ENCODE measurements at places on chromosomes 1 and 21.
A peak's percentile ranks its signal among the peaks of the same experiment; 100 is the strongest.

GRCh38 chr1:85295654-85296053 lies 19.2 kb upstream of the BCL10 start:
- DNase-seq: no peak

GRCh38 chr1:4319496-4319895 lies 334.9 kb upstream of the AJAP1 start:
- no peak for DNase-seq

- no peak for DNase-seq
These were observed 911 bp downstream of the GNB1 start for GRCh38 chr1:1889847-1890505.

GRCh38 chr1:201173736-201174135 lies 16.9 kb upstream of the IGFN1 start:
- no peak for DNase-seq

GRCh38 chr1:44775930-44776729 lies 790 bp downstream of the RPS8 start:
- no peak for DNase-seq

- DNase-seq: no peak
These were observed 48.0 kb upstream of the WDR26 start for GRCh38 chr1:224482619-224483018.

GRCh38 chr1:147808025-147808424 lies 47.6 kb upstream of the GJA5 start:
- no peak for DNase-seq

GRCh38 chr1:27071049-27071416 lies 58.4 kb upstream of the TENT5B start:
- DNase-seq: no peak

- peak; percentile 62 for DNase-seq
These were observed 94.4 kb downstream of the ITPKB start for GRCh38 chr1:226644541-226645176.

DNA sequence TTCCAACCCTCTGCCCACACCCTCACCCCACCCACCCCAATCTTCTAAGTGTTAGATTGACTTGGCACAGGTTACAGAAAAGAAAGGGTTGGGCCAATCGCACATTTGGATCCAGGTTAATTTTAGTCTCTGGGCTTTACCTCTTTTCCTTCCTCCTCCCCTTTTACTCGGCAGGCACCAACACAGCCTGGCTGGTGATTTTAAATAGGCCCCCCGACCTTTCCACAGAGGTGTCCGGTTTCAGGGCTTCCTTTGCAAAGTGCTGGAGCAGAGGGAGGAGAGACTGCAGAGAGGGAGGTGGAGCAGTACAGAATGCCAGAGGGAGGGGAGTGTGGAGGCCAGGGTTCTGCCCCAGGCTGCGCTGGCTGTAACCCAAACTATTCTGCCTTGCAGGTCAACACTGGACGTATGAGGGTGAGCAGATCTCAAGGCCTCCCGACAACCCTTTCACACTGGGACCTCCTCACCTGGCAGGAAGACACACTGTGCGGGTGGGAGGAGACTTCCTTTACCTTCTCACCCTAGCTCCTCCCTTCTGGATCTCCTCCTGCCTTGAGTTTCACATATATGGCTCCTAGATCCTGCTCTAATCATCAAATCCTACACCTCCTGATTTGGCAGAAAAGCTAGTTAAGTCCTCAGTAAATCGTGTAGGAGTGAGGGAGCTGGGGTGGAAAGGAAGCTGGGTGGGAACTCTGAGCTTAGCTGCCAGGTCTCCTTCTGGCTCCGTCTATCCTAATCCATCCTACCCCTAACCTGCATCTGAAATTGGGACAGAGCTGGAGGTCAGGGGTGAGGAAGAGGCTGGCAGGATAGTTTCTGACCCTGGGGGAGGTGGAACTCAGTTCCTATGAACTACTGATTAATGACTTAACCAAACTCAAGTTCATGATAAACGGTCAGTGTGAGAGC lies 2.4 kb downstream of the CA14 start:
- DNase-seq: peak; percentile 63

DNA sequence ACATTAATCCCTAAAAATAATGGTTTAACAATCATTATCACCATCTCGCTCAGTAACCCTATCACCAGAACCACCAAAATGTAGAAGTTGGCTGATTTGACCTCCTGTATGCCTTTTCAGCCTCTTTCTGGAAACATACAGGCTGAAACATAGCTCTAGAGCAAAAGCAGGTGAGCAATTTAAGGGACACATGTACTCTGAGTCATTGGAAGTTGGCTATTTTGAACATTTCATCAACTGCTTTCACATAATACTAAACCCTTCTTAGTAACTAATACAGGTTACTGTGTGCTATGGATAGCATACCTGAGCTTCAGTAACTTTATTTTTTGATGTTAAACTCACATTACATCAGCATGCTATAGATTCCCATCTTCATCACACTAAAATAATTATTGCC lies 19.8 kb upstream of the DDAH1 start:
- DNase-seq: no peak

- DNase-seq: no peak
These were observed 16.5 kb downstream of the MYBPH start for GRCh38 chr1:203158960-203159665.

DNA sequence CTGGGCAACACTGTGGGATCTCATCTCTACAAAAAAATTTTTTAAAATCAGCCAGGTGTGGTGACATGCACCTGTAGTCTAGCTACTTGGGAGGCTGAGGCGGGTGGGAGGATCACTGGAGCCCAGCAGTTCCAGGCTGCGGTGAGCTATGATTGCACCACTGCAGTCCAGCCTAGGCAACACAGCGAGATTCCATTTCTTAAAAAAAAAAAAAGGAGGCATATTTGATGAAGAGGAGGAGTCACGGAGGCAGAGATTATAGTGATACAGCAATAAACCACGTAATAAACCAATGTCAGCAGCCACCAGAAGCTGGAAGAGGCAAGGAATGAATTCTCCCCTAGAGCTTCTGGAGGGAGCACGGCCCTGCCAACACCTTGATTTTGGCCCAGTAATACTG lies 4.0 kb downstream of the LIX1L start:
- no peak for DNase-seq

GRCh38 chr1:237041795-237042525 lies at the start of gene RYR2:
RYR2 (plus strand) TSS chr1:237042184; CDS start chr1:237042522, 338 bp downstream.
- DNase-seq: no peak

GRCh38 chr1:169259816-169260215 lies 107.8 kb downstream of the NME7 start:
- DNase-seq: no peak

- no peak for DNase-seq
These were observed 379 bp downstream of the RER1 start for GRCh38 chr1:2391931-2392509.

- no peak for DNase-seq
These were observed 33.4 kb upstream of the PTPRC start for GRCh38 chr1:198605406-198605805.

DNA sequence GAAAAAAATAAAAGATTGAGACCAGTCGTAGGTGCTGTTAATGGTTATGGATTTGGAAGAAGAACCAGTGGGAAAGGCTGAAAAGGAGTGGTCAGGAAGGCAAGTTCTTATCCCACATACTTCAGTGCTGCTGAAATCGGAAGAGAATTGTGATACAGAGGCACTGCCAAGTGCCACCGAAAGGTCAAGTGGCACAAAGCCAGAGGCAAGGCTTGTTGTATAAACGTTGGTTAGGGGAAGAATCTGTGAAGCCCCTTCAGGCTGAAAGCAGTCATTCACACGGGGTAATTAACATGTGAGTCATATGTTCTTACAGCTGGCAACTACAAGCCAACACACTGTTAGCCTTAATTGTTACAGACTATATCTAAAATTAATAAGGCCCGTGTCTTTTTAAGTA lies 48.8 kb downstream of the ZBTB40 start:
- no peak for DNase-seq

DNA sequence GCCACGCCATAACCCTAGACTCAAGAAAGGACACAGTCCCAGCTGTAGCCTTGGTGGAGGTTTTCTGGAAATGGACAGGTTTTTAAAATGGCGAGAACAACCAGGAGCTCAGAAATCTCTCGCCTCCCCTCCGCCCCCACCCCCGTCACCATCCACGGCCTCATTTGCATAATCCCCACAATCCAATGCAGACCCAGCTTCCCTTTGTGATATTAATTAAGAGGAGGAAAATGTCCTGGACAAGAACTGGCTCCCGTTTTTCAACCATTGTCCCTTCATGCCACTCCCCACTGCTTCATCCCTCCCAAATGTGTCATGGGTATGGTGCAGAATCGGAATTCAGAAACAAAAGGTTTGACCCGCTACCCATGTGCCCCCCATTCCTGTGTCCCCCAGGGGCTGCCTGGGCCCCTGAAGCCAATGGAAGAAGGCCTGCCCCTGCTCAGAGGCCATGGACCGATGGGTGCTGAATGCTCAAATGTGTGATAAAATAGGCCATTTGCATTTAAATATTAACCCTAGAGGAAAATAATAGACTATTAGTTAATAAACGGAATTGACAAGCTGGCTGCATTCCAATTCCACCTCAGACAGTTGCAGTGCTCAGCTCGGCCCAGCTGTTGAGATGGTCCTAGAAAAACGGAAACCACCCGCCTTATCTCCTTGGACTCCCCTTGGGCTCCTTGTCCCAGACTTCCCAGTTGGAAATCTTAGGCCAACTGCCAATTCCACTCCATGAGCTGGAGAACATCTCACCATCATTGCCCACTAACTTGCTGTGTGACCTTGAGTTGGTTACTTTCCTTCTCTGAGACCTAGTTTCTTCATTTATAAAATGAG lies 10.7 kb upstream of the EPHB2 start:
- DNase-seq: no peak

GRCh38 chr21:31334648-31335121 lies 9.4 kb downstream of the TIAM1 start:
- DNase-seq: no peak

GRCh38 chr1:43447891-43448708 lies 5.6 kb downstream of the HYI start:
- DNase-seq: peak; percentile 64

- DNase-seq: no peak
These were observed 167.2 kb downstream of the RUNX1 start for GRCh38 chr21:34881839-34882371.

GRCh38 chr1:9039761-9040658 lies 13.8 kb upstream of the SLC2A7 start:
- no peak for DNase-seq

- no peak for DNase-seq
These were observed 66.9 kb downstream of the NFIA start for GRCh38 chr1:61149010-61149860.

GRCh38 chr1:20732071-20732587 lies 374 bp downstream of the SH2D5 start:
- DNase-seq: no peak

- DNase-seq: no peak
These were observed 86.6 kb downstream of the ASTN1 start for GRCh38 chr1:177077734-177078499.

GRCh38 chr1:168893359-168893801 lies 164.4 kb upstream of the DPT start:
- DNase-seq: peak; percentile 74

- DNase-seq: no peak
These were observed 257.0 kb downstream of the SIPA1L2 start for GRCh38 chr1:232372841-232373440.

DNA sequence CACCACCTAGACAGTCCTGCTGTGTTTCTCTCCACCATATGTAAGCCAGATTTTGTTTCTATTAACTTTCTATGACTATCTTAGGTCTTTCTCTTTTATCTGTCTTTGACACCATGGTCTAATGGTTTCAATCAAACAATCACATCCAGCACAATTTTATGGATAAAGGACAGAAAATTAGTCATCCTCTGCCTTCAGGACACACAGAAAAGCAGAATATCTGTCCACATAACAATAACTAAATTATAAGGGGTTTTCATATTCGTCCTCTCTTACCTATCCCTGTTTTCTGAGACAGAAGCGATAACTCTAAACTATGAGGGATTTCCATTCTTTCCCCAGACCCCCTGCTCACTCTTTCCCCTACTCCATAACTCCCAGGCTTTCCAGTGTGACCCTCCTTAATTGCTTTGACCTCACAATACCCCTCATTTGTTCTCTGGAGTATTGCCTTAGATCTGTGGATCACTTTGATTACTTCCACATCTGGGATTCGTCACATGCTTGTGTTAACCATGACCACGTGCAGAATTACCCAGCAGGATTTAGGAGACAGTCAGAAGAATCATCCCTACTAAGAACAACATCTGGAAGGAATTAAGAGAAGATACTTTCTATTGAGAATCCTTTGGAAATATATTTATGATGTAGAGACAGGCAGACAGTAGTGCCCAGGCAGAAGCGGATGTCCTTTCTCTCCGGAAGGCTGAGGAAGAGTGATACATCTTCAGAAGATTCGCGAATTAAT lies 108.2 kb upstream of the GREM2 start:
- no peak for DNase-seq

DNA sequence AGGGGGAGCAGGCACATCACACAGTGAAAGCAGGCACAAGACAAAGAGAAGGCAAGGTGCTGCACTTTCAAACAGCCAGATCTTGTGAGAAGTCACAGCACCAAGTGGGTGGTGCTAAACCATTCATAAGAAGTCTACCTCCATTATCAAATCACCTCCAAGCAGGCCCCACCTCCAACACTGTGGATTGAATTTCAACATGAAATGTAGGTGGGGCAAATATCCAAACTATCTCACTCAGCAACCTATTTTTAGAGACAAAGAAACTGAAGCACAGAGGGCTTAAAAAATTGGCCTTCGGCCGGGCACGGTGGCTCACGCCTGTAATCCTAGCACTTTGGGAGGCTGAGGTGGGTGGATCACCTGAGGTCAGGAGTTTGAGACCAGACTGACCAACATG lies 90.4 kb downstream of the UBE2U start:
- DNase-seq: no peak

DNA sequence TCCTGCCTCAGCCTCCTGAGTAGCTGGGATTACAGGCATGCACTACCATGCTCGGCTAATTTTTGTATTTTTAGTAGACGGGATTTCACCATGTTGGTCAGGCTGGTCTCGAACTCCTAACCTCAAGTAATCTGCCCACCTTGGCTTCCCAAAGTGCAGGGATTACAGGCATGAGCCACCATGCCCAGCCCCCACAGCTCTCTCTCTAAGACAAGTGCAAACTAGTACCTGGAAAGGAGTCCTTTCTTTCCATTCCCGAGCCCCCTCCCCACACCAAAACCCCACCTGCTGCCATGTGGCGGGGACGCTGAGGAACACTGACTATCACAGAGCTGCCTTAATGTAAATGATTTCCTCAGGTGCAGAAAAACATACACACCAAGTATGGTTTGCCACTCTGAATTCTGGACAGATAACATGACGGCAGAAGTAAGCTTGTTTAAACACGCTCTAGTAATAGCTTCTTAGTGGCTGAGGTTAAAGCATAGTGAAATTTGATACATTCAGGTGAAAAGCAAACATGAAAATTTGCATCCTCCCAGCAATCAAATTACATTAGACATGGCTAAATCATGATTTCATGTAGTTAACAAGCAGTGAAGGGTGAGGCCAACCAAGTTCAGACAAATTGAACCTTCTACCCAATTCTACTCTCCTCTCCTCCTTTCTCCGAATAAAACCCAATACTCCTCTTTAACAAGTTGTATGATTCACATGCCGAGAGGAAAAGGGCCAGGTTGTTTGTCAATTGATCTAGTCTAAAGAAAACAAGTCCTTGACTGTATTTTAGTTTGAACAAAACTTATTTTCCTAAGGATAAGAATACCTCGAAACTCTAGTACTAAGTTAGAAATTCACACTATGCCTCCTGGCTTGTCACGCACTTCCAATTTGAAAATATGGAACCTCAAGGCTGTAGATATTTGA lies 19.8 kb downstream of the ERRFI1 start:
- DNase-seq: no peak
